ENCODE measurements at places on chromosomes 4 and X.

- DNase-seq: no peak
Observed at GRCh38 chr4:51890760-51891159, 47.8 kb downstream of the DCUN1D4 start.

DNA sequence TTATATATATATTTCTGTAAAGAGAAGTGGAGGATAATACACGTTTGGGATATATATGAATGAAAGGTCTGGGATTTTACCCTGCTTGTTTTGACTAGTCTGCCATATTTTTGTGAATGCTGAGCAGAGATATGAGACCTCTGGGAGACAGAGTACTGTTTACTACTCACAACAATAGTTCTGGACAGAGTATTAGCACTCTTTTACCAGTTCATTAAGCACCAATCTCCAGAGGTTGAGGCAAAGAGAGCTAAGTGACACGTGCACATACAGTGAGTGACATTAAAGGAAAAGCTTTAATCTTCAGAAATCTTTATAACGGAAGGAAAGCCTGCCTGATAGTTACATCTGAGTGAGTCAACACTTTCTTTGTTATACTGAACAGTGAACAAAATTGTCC lies 1452.7 kb upstream of the TENM3 start:
- no peak for DNase-seq

DNA sequence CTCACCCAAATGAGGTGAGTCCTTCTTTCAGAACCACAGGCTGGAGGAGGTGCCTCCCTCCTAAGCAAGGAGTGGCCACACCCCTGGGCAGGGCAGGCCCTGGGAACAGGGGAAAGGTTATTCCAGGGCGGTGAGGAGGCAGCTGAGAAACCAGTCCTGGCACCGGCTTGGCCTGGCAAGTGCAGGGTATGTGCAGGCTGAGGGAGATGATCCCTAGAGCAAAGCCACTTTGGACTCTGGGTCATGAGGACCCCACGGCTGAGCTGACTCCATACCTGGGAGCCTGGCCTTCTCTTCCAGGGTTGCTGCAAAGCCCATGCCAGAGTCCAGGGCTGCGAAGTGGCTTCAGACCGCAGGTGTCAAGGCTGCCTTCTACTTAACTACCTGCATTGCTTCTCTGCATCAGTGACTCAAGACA lies 49.5 kb upstream of the HELT start:
- DNase-seq: no peak

DNA sequence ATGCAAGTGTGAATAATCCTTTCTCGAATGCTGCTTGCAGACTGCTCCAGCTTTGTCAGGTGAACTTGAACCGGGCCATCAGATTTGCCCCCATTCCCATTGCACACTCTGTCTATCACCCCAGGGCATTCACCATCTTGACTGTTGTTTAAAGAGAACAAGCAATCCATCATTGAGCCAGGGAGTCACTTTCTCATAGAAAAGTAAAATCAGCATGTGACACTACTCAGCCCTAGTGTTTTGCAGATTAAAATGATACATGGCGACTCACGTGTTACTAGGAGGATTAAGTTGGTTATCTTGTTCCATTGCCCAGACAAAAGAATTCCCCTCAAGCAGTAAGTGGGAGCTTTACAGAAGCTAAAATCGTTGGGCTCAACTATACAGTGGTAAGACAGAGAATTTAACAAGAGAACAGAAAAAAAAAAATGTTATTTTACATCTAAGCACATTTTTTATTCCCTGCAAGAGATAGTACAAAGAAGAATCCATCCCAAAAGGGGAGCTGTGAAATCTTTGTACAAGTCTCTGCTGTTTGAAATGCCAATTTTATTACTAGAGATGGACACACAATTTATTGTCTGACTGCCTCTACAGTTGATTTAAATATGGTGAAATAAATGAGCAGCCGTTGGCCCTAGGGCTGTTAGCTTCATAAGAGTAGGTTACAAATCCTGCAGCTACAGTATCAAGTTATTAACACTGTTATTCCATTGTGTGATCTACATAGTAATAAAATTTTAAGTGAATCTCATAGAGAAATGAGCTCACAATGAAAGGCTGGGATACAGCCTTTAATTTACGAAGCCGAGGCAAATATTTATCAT lies 67.5 kb downstream of the NEUROG2 start:
- DNase-seq: no peak

DNA sequence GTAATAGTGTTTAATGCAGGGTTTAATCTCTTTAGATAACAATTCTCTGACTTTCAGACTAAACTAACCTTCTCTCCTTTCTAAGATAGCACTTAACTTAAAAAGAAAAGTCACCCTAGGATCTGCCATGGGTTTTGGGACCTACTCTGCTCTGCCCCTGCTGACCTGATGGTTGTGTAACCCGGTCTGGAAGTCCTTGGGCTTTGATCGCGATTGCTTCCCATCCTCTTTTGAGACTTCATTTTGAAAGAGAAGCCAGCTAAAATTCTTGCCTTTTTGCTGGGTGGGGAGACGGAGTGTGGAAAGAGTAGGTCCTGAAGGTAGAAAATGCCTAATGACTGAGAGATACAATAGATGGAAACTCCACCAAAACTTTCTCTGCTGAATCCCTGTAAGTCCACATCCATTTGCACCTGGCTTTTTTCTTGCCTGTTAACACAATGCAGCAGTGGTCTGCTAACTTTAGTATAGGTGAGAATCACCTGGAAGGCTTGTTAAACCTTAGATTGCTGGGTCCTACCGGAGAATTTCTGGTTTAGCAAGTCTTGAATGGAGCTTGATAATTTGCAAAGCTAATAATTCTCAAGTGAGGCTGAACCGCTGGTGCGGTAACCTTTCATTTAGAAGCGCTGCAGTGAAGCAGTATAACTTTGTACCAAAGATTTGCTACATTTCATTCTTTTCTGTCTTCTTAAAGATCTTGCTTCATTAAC lies 45.6 kb upstream of the CCSER1 start:
- DNase-seq: no peak

Data from DMS153 (cell line).